ENCODE measurements at places on chromosomes 3 and 15. TPM values are rescaled to one million over a fixed set of nuclear protein-coding genes. Genes with fewer than 3 reads are reported as not detected.
A peak's percentile ranks its signal among the peaks of the same experiment; 100 is the strongest.

DNA sequence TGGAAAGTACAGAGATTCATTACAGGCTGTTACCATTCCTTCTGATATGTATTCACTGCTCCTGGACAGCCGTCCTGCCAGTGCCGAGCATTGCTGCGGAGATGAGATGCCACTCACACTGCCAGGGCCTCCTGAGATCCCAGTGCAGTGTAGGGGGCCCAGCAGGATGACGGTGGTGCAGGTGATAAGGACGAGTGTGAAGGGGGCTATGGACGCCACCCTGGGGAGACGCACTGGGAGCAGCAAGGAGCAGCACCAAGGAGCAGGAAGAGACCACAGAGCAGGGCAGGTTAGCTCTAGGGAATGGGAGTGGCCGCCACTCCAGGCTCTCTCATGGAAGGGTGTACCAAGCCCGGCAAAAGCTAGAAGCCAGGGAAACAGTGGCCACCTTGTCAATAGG is 4.0 kb upstream of the KLF15 start:
- DNase-seq, result no peak

GRCh38 chr3:194565597-194566190 is 67.5 kb downstream of the TMEM44 start:
- DNase-seq, result peak; percentile 58

DNA sequence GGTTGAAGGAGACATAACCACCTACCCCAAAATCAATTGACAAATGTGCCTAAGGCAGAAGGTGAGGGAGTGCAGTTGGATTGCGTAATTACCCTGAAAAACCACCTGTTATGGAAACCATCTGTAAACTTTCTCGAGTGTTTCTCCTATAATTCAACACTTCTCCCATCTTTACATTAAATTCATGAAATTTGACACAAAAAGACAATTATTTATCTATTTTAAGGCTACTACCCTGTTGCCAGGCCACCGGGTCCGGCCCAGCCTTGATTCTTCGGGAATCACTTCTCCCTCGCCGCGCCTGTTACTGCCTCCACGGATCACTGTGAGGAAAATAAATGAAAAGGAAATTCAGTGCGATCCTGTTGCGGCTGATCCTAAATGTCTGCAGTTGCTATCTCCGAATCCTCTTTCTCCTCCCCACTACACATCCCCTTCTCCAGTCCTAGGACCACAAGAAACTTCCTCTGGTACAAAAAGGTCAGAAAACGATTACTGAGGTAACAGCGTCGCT is 646 bp downstream of the IQCB1 start:
- DNase-seq, result peak; percentile 3

Gene B3GALNT1
- 3.1 TPM for total RNA-seq

Gene ZNF609
- total RNA-seq, result 13.1 TPM

Gene TMEM212
- total RNA-seq, result not detected

GRCh38 chr3:112967828-112968227 is 7.1 kb downstream of the CD200R1 start:
- no peak for DNase-seq

- no peak for DNase-seq
Measured at GRCh38 chr3:40249168-40249567, 60.3 kb upstream of the EIF1B start.

- no peak for DNase-seq
Measured at GRCh38 chr3:44077267-44077666, 164.4 kb upstream of the TOPAZ1 start.

Gene GUCA1C
- total RNA-seq, result not detected

DNA sequence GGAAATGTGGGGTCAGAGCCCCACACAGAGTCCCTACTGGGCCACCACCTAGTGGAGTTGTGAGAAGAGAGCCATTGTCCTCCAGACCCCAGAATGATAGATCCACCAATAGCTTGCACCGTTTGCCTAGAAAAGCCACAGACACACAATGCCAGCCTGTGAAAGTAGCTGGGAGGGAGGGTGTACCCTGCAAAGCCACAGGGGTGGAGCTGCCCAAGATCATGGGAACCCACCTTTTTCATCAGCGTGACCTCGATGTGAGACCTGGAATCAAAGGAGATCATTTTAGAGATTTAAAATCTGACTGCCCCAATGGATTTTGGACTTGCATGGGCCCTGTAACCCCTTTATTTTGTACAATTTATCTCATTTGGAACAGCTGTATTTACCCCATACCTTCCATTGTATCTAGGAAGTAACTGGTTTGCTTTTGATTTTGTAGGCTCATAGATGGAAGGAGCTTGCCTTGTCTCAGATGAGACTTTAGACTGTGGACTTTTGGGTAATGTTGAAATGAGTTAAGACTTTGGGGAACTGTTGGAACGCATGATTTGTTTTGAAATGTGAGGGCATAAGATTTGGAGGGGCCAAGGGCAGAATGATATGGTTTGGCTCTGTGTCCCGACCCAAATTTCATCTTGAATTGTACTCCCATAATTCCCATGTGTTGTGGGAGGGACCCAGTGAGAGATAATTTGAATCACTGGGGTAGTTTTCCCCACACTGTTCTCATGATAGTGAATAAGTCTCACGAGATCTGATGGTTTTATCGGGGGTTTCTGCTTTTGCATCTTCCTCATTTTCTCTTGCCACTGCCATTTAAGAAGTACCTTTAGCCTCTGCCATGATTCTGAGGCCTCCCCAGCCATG is 49.0 kb downstream of the CD200 start:
- DNase-seq, result no peak

Gene TSC22D2
- 6.3 TPM for total RNA-seq

DNA sequence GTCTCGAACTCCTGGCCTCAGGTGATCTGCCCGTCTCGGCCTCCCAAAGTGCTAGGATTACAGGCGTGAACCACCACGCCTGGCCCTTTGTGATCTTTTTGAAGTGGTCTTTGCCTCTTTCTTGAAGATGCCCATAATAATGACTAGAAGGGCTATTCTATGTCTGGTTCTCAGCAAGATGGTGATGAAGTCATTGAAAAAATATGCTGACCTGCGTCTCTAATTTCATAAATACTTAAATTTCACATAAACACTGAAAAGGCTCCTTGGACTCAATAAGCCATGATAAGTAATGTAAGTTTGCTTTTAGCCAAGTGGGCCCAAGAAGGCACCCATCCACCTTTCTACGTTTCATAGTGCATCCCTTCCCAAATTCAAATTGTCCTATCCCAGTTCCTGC is 775 bp upstream of the MAPK6 start:
- DNase-seq, result peak; percentile 35

Gene CP
- total RNA-seq, result 0.06 TPM

Gene GOLGA6A
- total RNA-seq, result not detected

Gene ST8SIA2
- total RNA-seq, result 12.7 TPM

Gene TIGIT
- total RNA-seq, result not detected

Gene USP19
- 57.6 TPM for total RNA-seq

DNA sequence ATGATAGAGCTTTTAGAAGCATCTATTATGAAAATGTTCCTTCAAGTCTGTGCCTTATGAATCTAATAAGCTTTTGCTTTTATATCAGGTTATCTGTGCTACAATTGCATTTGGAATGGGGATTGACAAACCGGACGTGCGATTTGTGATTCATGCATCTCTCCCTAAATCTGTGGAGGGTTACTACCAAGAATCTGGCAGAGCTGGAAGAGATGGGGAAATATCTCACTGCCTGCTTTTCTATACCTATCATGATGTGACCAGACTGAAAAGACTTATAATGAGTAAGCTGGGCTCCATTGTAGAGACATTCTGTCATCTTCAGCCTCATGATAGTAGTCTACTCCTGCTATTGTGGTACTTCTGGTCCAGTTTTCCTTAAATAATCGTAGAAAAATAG is 73.4 kb downstream of the BLM start:
- DNase-seq, result no peak

DNA sequence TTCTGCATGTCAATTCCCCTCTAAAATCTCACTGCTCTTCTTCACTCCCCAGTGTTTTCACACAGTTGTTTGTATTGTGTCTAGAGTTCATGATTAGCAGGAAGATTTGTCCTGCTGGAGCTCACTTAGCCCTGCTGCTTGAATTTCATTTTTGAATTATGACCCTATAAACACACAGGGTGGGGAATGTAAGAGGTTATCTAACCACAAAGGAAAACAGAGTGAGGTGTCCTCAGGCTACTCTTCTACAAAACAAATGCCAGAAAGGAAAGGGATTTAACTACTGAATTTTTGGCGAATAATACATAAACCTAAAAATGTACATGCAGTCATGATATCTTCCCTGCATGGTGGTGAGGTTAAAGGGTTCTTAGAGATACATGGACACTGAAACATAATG is 215.1 kb upstream of the CNTN4 start:
- no peak for DNase-seq

GRCh38 chr15:69576948-69577351 is 124.3 kb downstream of the RPLP1 start:
- no peak for DNase-seq

Gene AADACL2
- not detected for total RNA-seq

Measured in LHCN-M2 (cell line).